Psoas muscle (tissue), 8 donors: ENCODE measurements at places on chromosomes 1 and 21. TPM values are rescaled to one million over a fixed set of nuclear protein-coding genes. Genes with fewer than 3 reads are reported as not detected.

OR6N1 gene
- not detected for total RNA-seq

CSF3R gene
- 2.8 TPM for total RNA-seq

INSRR gene
- total RNA-seq: not detected

BEND5 gene
- total RNA-seq: 3.3 TPM

SPSB1 gene
- 52.9 TPM for total RNA-seq

CYP4X1 gene
- total RNA-seq: 0.54 TPM

BMP8A gene
- total RNA-seq: not detected

RPS6KC1 gene
- 14.0 TPM for total RNA-seq

VHLL gene
- not detected for total RNA-seq

B3GALT2 gene
- total RNA-seq: 0.19 TPM

S100A3 gene
- total RNA-seq: 1.1 TPM

C1orf53 gene
- total RNA-seq: 3.9 TPM

NUF2 gene
- 0.48 TPM for total RNA-seq

CYYR1 gene
- 7.1 TPM for total RNA-seq

UROD gene
- 68.7 TPM for total RNA-seq

C1orf116 gene
- total RNA-seq: 0.46 TPM

FCRL6 gene
- total RNA-seq: 0.39 TPM

FAM151A gene
- total RNA-seq: not detected
